ENCODE measurements at places on chromosomes 6 and 20.

GRCh38 chr6:34334796-34335416, 57.6 kb downstream of the NUDT3 start:
- no peak for DNase-seq

DNA sequence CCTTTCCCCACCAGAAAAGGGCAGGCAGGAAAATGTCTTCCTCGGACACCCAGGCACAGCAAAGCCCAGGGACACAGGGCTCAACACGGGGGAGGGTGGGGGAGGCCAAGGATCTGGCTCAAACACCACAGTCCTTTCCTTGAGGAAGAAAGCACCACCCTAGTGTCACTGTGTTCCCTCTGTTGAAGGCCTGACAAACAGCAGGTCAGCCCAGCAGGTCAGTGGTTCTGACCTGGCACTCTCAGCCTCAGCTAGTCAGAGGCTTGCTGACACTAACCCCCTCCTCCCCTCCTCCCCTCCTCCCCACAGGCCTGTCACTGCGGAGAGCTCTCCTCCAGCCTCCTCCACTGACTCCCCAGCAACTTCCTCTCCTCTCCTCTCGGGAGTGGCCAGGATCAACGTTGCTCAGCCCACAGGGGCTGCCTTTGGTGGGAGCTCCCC, 239.6 kb downstream of the LRFN2 start:
- no peak for DNase-seq

GRCh38 chr6:130859161-130859867, 32.1 kb downstream of the SMLR1 start:
- DNase-seq: no peak

- DNase-seq: peak; percentile 89
Observed at GRCh38 chr20:23225407-23226060, 125.1 kb upstream of the NXT1 start.

GRCh38 chr6:118042855-118043254, 135.8 kb downstream of the SLC35F1 start:
- DNase-seq: no peak

DNA sequence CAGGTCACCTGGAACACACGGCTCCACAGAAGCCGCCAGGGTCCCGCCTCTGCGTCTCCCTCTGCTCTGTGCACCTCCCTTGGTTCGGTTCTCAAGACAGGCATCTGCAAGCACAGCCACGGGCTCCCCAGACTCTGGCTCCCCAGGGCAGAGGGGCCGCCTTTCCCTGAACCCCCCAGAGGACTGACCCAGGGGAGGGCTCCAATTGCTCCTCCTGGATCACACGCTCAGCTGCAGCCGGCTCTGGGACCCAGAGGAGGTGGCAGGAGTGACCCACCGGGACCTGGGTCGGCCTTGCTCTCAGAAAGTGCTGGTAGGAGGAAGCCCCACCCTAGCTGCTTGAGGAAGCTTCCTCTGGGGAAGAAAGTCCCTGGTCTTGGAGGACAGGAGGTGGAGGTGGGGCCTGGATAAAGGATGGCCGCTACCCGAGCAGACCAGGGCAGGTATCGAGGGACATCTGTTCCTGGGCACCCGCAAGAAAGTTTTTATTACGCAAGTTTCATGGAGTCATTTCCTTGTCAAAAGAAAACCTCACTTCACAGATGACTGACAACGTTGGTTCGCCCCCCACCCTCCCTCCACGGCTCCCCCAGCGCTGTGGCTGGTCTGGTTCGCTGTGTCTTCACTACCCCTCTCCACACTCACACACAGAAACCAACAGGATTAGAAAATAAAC, 103.9 kb upstream of the AFDN start:
- no peak for DNase-seq

DNA sequence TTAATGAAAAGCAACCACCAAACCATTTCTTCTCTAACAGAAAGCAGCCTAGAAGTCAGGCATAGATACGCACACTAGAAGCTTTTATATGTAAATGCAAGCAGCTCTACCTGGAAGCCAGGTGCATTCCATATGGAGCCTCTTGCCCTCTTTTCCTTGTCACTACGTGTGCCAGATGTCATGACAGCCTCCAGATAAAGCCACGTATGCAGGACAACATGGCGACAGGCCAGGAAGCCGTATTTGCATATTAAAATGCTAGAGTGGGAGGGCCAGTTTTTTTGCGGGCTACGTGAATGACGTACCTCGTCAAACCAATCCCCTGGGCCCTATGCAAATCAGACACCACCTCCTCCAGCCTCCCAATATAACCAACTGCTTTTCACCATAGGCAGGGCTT, 308.1 kb upstream of the SPTLC3 start:
- DNase-seq: no peak

DNA sequence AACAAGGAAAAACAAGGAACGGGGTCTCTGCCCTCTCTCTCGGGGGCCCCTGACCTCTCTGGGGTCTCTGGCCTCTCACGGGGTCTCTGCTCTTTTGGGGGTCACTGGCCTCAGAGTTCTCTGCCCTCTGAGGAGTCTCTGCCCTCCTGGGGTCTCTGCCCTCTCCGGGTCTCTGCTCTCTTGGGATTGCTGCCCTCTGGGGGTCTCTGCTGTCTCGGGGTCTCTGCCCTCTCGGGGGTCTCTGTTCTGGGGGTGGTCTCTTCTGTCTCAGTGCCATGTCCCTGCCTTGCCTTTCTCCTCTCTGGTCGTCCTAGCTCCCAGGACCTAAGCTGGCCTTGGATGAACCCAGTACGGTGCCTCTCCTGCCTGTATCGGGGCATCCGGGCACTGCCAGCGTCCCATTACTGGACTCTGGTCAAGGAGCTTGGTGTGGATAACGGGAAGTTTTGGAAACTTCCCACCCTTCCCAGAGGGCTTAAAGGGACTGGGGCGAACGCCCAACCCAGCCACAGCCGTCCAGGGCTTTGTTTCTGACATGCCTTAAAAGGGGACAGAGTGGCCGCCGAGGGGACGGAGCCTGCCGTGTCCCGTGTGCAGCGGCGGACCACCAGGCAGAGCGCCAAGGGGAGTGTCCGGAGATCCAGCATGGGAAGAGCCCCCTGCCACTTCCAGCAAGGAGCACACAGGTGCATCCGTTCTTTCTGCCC, 24.7 kb upstream of the MRGBP start:
- no peak for DNase-seq

DNA sequence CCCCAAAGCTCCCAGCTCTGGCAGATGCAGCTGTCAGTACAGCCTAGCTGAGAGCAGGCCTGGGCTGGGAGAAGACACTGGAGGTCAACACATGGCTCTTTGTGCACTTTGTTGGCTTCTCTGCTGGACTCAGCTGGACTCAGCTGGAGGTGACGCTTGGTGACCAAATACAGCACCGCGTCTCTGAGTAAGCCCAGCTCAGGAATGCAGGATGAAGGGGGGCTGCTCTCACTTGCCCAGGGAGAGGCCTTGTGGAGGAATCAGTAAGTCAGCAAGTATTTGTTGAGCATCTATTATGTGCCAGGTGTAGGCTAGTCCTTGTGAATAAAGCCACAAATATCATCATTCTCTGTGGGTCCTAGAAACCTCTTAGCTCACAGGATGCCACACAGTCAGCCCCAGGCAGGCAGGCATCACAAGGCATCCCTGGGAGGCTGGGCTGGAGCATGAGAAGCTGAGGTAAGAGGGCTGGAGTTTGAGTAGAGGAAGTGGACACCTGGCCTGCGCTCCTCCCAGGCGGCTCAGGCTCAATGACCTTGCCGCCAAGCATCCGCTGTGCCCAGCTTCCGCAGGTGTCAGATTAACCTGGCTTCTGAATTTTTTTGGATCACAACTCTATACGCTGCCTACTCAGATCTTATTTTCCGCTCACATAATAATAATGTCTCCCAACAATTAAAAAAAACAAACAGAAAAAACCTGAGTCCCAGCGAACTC, 95.4 kb downstream of the TMEM170B start:
- DNase-seq: peak; percentile 34

GRCh38 chr6:33215271-33216116, 7.2 kb downstream of the RING1 start:
- DNase-seq: no peak

- peak; percentile 94 for DNase-seq
Observed at GRCh38 chr6:126182650-126183311, 157.1 kb upstream of the CENPW start.

- no peak for DNase-seq
Observed at GRCh38 chr6:110147870-110148269, 31.6 kb downstream of the WASF1 start.

- DNase-seq: no peak
Observed at GRCh38 chr6:21331235-21331634, 262.3 kb upstream of the SOX4 start.

DNA sequence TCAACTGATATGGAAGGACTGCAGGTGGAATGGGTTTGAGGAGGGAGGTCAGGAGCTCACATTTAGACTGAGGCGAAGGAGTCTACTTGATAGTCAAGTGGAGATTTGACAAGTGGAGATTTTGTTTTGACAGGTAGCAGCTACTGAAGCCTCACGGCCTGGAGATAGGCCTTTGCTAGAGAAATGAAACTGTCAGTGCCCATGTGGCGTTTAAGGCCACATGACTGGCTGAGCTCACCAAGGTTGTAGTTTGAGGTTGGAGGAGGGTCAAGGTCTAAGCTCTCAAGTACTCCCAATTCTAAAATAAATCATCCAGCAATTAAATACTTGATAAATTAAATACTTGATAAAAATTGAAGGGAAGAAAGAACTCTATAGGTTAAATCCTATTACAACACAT, 80.1 kb upstream of the C6orf118 start:
- DNase-seq: no peak

DNA sequence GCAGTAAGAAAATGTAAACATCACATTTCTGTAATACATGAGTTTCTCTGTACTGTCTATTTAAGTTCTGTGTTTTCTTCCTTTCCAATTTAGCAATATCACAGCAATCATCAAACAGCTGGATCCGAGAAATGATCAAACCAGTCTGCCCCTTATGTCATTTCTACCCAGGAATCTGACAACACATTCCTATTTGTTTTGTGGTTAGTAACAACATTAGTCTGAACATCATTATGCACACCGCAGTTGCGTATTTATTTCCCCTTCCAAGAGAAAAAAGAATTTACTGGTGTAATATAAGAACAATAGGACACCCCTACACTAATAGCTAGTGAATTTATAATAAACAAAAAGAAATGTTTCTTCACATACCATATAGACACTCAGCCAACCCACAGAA, 179.5 kb downstream of the BTBD9 start:
- peak; percentile 29 for DNase-seq

DNA sequence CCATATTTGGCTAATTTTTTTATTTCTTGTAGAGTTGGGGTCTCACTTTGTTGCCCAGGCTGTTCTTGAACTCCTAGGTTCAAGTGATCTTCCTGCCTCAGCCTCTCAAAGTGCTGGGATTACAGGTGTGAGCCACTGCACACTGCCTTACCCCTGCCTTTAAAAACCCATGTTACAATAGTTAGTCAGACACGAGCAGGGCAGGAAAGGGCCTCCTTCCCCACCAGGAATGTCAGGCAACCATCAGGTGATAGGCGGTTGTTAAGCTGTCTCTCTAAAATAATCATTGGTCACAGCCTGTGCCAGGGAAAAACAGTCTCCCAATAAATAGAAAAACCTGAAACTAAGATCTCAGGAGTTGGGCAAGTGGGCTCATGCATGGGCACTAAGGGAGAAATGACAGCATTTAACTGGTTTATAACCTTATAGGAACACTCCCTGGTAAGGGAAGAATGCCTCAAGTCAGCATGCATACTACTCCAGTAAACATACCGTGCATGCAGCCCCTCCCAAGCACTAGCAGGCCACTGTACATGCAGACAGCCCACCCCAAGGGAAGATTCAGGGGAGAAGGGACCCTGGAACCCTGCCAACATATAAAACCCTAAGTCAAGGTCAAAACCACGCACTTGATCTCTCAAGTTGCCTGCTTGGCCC, 8.4 kb downstream of the OR2H2 start:
- DNase-seq: no peak

DNA sequence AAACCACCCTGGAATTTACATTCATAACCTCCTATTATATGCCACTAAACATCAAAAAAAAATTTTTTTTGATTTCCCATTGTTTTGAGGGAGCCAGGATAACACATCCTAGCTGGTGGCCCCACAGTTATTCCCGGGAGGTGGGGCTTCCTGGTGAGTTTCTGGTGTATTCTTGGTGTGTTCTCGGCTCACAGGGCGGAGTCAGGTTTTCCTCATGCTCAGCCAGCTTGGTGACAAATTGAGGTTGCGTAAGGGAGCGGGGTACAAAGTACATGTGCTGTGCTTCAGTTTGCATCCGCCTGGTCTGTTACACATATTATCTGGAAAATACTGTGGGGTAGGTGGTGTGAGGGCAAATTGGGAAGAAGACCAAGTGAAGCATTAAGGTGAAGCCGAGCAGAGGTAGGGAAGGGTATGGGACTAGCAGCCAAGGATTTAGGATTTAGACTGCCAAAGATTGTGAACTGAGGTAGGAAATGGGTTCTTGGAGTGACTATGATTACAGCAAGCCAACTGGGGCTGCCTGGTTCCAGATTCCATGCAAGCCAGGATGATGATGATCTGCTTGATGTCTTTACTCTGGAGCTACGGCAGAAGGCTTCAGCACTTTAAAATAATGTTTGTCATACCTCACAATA, 46.2 kb upstream of the EEF1A1 start:
- DNase-seq: peak; percentile 24

DNA sequence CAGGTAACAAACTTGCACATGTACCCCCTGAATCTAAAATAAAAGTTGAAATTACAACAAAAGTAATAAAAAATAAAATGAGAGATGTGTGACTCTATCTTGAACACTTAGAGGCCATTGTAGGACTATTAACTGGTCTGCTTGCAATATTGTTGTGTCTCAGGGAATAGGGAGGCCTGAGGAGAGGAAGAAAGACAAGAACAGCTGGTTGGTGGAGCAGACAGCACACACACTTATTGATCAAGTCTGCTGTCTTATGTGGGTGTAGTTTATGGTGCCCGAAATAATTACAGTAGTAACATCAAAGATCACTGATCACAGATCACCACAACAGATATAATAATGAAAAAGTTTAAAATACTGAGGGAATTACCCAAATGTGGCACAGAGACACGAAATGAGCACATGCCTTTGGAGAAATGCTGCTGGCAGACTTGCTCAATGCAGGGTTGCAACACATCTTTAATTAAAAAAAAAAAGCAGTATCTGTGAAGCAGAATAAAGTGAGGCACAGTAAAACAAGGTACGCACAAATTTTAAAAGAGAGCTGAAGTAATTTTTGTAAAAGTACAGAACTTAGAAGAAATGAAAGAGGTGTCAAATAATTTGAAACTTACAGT, 110.1 kb upstream of the HDAC2 start:
- no peak for DNase-seq

DNA sequence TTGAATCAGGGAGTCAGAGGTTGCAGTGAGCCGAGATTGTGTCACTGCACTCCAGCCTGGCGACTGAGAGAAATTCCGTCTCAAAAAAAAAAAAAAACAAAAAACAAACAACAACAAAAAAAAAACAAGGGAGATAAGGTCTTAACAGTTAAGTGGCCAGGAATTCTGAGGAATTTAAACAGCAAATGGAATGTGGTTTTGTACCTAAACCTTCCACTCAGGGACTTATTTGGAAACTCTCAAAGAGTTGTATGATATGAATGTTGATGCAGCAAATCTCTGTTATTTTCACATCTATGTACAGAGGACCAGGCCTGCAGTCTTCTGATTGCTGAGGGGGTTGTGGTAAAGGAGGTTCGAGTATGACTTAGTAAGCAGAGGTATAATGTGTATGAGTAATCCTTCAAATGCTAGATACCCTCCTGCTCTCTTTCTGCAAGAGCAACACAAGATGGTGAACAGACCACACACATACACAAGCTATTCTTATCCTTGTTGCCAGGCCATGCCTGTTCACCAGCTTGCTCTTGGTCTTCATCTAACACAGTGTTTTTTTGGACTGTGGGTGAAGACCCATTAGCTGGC, 174.9 kb upstream of the SCGN start:
- peak; percentile 61 for DNase-seq
